ENCODE measurements at places on chromosomes 1 and 21.

DNA sequence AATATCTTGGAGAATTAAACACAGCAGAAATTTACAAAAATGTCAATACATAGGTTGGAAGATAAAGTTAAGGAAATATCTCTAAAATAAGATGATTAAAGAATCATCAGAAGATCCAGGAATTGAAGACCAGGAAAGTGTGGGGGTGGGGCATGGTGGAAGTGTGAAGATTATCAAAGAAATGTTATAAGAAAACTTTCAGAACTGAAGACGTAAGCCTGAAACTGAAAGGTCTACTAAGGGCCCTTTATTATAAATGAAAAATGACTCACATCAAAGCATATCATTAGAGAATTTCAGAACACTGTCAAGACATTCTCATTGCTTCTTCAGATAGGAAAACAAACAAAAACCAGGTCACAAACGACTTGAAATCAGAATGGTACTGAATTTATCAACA lies 92.4 kb upstream of the DPT start:
- no peak for DNase-seq

- DNase-seq, result no peak
Measured at GRCh38 chr1:164605254-164606091, 46.5 kb downstream of the PBX1 start.

DNA sequence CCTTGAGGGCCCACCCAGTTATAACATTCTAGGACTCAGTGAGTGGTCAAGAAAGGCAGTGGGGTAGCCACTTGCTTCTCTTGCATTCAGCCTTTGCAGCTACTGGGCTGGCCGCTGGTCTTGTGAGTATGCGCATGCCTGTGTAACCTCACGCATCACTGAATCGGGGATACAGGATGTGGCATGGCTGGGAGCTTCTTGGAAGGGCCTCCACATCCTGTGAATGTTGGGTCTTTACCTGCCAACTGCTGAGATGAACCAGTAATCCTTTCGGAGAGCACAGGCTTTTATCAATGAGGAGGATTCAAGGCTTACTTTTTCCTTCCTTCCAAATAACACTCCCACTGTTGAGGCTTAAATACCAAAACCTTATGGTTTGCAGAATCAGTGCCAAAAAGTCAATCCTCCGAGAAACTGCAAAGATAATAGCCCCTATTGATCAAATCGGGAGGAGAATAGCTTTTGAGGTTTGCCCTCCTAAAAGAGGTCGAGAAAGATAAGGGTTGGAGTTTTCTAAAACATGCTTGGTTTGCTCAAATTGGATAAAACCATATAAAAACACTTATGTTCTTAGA lies 198.9 kb upstream of the UBE2U start:
- no peak for DNase-seq

- no peak for DNase-seq
Measured at GRCh38 chr1:78377356-78377928, 113.3 kb upstream of the PTGFR start.

GRCh38 chr1:108703939-108704338 lies 8.8 kb upstream of the FNDC7 start:
- DNase-seq, result peak; percentile 77

DNA sequence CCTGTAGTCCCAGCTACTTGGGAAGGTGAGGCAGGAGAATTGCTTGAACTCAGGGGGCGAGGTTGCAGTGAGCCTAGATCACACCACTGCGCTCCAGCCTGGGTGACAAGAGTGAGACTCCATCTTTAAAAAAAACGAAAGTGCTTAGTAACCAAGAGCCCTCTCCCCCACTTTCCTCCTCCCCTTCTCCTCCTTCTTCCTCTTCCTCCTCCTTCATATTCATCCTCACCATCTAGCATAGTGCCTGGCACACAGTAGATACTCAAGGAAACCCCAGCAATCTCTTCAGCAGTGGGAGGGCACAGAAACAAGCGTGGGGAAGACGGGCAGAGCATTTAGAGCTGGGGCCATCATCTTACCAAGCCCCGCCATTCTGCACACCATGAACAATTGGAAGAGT lies 119.4 kb upstream of the SLC45A1 start:
- no peak for DNase-seq

DNA sequence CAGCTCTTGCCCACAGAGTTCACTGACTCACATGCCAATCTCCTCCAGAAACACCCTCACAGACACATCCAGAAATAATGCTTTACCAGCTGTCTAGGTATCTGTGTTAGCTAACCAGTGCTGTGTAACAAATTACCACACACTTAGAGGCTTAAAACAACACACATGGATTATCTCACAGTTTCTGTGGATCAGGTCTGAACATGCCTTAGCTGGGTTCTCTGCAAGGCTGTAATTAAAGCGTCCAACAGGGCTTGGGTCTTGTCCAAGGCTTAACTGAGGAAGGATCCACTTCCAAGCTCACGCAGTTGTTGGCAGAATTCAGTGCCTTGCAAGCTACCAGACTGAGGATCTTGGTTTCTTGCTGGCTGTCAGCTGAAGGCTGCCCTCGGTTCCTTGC lies 92.5 kb upstream of the RGS4 start:
- no peak for DNase-seq

- DNase-seq, result no peak
Measured at GRCh38 chr1:235882816-235883215, 16.1 kb upstream of the LYST start.

DNA sequence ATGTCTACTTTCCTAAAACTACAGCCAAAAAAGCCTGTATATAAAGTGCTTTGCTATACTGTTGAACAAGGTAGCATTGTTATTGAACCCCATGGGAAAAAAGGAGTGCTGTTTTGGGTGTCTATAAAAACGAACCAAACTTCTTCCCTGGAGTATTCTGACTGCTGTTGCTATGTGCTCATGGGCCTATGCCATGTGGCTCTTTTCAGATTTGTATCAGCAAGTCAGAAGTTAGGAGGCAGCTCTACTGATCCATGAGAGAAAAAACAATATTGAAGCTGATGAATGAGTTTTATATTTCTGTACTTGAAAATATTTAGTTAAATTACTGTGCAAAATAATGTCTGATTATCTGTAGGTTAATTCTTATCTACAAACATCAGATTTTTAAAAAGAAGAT lies 66.5 kb downstream of the ADGRL2 start:
- no peak for DNase-seq

DNA sequence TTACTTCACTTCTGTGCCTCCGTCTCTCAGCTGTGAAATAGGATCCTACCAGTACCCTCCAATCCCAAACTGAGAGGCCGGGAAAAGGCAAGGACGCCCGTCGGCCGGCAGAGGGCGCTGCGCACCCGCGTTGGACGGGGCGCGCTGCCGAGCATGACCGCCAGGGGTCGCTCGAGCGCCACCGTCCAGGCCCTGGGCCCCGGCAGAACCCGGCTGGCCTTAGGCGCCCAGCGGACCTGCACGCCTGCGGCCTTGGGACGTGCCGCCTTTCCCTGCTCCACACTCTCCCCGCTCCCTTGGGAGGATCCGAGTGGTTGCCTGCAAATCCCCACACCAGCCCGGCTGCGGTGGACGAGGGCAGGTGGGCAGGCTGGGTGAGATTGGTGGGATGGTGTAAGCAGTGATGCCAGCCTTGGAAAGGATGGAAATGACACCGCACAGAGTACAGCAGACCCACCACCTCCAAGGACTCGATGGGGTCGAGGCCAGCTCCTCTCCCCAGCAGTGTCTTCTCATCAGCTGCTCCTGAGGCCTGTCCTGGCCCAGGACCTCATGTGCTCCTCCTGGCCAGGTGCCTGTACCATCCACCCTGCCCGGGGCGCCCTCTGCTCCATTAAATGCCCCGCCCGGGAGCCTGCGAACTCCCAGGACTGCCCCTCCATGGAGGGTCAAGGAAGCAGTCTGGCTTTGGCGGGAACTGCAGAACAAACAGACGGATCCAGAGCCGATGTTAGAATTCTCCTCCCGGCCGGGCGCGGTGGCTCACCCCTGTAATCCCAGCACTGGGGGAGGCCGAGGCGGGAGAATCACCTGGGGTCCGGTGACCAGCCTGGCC lies 47.4 kb upstream of the LBR start:
- DNase-seq, result peak; percentile 50

- no peak for DNase-seq
Measured at GRCh38 chr1:1432951-1433803, 2.3 kb upstream of the VWA1 start.

DNA sequence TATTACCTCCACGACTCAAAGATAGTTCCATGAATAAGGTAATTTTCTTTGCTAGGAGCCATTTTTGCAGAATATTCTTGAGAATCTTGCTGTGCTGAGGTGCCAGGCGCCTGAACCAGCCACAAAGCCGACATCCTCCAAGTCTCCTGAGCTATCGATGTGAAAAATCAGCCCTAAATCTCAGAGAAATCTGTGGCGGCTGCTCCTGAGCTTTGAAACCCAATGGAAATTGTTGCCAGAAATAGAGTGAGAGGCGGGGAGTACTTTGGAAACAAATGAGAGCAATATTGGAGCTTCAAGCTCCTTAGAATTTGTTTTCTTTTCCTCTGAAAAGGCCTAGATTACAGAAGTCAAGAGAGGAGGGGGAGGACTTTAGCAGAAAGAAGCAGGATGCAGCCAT lies 6.3 kb downstream of the CAMK1G start:
- DNase-seq, result no peak

- DNase-seq, result no peak
Measured at GRCh38 chr1:25590096-25590824, 26.3 kb upstream of the MAN1C1 start.

- no peak for DNase-seq
Measured at GRCh38 chr1:244052728-244053312, 1.7 kb downstream of the ZBTB18 start.

GRCh38 chr1:198214924-198215323 lies 58.1 kb downstream of the NEK7 start:
- no peak for DNase-seq

GRCh38 chr1:60832367-60832766 lies 250.0 kb upstream of the NFIA start:
- no peak for DNase-seq

- peak; percentile 99 for DNase-seq
Measured at GRCh38 chr1:44799770-44800584, at the start of gene PLK3. TSS of gene PLK3 (plus strand) at chr1:44800377. CDS start at chr1:44800464, 87 bp downstream.

DNA sequence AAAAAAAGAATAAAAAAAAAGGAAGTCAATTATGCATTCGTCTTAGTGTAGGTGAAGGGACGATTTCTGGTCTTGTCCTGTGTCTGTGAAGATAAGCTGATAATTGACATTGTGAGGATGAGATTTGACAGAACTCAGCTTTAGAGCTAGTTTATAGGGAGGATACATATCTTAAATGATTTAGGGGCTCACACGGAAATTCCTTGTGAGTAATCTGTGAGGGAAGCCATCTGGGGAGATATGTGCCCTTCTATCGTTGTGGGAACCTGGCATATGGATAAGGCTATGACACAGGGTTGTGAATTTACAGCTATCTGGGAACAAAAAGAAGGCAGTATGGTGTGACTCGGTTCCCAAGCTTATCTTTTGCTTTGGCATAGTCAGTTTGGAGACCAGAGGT lies 71.1 kb downstream of the RABGAP1L start:
- no peak for DNase-seq

DNA sequence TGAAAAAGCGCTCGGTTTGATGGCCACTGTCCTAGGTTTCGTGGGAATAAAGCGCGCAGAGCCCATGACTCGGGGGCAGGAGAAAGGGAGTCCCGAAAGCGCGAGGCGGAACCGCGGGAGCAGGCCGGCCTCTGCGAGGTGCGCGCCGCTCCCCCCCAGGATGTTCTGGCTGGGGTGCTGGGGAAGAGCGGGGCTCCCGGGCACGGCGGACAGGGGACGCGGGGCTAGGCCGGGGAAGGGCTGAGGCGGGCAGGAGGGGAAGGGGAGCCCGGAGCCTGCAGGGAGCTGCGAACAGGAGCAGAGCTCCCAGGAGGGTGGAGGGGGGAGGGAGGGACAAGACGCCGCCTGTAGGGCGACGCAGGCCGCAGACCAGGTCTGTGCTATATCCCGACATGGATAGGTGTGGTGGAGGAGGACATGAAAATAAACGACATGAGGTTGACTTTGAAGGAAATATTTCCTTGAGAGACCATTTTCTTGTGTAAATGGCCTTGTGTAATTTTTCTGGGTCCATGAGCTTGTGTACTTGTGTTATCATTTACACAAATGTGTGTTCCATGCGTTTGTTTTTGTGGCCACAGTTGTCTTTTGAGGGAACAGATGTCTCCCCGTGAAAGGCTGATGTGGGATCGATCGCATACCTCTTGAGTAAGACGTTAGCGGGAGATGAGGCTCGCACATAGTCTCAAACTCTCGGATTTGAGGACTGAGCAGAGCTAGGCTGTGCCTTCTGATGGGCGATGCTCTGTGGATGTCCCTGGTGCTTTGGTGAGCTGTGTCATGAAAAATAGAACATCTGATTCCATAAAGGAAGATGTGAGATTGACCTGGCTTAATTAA lies 1.3 kb downstream of the PCNT start:
- DNase-seq, result peak; percentile 48

DNA sequence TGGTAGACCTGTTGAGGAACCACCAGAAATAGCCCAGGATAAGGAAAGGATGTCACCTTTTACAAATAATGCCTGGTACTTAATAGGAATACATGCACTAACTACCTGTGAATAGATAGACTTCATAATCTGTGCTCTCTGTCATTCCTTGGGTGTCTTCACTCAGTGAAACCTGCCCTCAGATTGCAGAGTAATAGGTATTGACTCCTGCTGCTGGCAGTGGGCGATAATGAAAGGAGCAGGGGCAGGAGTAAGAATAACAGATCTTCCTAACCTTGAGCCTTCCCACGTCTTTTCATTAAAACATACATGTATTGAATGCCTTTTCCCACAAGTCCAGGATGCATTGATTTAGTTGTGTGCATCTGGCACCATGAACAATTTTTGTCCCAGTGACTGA lies 16.4 kb downstream of the FABP3 start:
- no peak for DNase-seq

DNA sequence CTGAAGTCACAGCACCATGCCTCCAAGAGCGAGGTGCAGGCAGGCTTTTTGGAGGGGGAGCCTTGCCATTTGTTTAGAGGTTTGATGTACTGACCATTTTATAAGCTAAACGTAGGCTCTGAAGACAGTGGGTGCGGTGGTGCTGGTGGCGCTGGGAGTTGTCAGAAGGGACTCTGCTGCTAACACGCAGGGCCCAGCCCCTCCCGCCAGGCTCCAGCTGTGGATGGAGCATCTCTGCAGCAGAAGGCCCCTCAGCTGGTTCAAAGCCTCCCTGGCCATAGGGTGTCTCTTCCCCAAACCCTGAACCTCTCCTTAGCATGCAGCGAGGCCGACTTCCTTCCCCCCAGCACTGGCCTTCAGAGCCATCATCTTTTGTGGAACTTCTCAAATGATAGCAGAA lies 105.3 kb downstream of the AJAP1 start:
- no peak for DNase-seq

- DNase-seq, result no peak
Measured at GRCh38 chr1:176110203-176110602, 96.9 kb downstream of the COP1 start.

DNA sequence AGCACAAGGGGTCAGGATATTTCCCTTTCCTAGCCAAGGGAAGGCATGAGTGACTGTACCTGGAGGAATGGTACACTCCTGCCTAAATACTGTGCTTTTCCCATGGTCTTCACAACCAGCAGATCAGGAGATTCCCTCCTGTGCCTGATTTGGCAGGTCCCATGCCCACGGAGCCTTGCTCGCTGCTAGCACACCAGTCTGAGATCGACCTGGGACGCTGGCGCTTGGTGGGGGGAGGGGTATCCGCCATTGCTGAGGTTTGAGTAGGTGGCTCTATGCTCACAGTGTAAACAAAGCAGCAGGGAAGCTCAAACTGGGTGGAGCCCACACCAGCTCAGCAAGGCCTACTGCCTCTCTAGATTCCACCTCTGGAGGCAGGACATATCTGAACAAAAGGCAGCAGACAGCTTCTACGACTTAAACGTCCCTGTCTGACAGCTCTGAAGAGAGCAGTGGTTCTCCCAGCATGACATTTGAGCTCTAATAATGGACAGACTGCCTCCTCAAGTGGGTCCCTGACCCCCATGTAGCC lies 486.0 kb upstream of the CHRM3 start:
- DNase-seq, result no peak

GRCh38 chr1:200448034-200448762 lies 38.4 kb upstream of the ZNF281 start:
- peak; percentile 83 for DNase-seq

All from activated CD4-positive, alpha-beta T cell treated with anti-CD3 and anti-CD28 coated beads, Interleukin-2, Interleukin-4, amounts not matched to agents 100 ng/mL and 50 ng/mL, durations not matched to agents 16 hours and 8 hours (primary cell).